NCI-H2107 (cell line): ENCODE measurements at places on chromosomes 2 and 18.

GRCh38 chr2:222504719-222505118 is 80.4 kb downstream of the SGPP2 start:
- DNase-seq = no peak

- no peak for DNase-seq
These were observed 122.0 kb upstream of the RNU4ATAC start for GRCh38 chr2:121408641-121409040.

DNA sequence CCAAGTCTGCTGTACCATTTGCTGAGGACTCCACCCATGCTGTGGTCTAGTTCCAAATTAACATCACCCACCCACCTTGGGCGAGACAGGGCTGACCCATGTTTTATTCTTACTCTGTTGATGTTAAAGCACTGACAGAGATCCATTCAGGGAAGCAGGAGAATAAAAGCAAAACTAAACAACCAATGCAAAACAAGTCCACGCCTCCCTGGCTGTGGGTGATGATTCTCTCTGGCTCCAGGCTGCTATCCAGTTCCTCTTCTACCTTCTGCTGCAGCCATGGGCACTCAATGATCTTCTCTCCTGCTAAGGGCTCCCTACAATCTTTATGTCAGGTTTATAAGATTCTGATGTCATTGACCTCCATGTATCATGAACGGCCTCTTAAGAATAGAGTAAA is 786.6 kb upstream of the ID2 start:
- DNase-seq = no peak

- DNase-seq = no peak
These were observed 25.4 kb downstream of the SESTD1 start for GRCh38 chr2:179239195-179239594.

DNA sequence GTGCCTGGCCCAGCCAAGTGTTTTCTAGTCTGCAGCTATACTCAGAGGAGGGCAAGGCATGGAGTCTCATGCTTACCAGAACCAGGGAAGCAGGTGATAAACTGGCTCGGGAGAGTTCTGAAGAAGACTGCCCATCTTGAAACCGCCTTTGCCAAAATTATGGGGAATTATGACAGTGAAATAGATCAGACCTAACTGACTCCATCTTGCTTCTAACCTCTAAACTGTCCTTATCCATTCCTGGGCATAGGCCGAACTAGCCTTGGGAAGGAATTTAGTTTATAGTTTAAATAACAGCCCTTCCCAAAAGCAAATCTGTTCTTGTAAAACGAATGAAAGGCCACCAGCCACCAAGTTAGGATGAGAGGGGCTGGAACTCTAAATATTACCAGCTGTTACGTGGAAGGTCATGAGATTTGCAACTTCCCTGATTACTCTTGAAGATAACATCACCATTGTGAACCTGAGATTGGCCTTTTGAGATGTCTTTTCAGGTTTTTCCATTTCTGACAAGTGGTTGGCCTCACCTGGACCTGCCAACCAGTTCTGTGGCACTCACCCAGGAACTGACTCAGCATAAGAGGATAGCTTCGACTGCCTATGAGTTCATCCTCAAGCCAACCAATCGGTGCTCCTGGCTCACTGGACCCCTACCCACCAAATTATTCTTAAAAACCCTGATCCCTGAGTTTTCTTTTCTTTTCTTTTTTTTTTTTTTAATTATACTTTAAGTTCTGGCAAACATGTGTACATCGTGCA is 23.4 kb downstream of the CHCHD5 start:
- no peak for DNase-seq

DNA sequence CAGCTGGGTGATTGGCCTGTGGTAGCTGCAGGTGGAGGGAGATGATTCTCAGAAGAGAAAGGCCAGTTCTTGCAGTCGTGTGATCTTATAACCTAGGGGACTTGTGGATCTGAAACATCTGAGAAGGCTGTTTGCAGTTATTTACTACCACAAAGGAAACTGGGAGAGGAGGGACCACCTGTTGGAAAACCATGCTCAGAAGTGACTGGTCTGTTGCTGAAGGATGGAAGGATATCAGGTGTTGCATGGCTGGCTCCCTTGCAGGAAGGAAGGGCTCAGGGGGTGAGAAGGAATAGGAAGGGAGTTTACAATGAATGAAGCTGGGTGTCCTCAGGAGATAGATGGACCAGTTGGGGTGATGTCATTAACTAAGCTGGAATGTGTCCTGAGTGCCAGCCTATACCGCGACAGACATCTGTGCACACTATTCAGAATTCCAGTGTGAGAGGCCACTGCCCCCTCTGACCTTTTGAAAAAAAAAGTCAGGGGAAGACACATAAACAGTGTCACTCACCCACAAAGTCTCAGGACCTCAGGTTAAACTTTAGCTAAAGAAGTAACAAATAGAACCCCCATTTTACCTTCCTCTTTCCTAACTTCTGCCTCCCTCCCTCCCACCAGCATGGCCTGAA is 17.5 kb downstream of the IGFBP2 start:
- DNase-seq = no peak

- DNase-seq = no peak
These were observed 776 bp upstream of the SPEG start for GRCh38 chr2:219433666-219434467.

- no peak for DNase-seq
These were observed 26.4 kb downstream of the ALK start for GRCh38 chr2:29894822-29895614.

DNA sequence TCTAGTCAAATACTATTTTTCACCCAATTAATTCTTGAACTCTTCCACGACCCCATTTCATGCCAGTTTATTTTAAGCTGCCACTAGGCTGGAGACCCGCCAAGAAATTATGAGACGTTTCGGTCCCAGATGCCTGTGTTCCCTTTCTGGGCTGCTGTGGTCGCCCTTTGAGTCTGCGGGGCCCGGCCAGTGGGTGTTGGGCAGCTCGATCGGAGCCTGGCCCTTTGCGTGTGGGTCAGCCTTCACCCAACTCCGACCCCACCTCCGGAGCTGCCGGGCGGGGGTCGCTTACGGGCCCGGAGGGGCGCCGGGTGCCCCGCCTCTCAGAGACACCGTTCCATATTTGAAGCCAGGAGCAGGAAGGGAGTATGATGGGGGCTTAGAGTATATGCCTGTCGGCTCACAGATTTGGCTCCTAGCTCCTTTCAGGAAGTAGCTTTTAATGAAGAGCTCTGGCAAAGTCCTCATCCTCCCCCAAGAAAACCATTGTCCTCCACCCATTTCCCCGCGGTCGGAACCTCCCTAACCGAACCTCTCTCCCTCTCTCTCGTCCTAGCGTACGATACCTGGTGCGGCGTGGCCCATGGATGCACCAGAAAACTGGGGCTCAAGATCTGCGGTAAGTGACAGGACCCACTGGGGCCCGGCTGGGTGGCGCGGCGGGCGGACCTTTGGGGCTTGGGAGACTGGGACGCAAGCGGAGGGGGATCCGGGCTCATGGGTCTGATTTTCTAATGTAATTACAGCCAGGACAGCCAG is 5.0 kb downstream of the GAD1 start:
- no peak for DNase-seq

DNA sequence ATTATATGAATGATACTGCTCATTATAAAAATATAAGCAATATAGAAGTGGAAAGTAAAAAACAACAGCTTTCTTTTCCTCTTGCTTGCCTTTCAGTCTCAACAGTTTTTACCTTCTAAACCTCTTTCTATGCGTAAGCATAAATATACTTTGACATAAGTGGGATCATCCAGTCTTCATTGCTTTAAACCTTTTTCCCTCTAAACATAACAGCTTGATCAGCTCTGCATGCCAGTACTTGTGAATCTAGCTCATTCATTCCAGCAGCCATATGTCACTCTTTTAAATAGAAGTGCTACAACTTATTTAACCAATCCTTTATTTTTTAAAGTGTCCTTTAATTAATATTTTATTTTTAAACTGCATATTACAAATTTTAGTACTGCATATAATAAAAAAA is 88.1 kb downstream of the TTC27 start:
- no peak for DNase-seq

DNA sequence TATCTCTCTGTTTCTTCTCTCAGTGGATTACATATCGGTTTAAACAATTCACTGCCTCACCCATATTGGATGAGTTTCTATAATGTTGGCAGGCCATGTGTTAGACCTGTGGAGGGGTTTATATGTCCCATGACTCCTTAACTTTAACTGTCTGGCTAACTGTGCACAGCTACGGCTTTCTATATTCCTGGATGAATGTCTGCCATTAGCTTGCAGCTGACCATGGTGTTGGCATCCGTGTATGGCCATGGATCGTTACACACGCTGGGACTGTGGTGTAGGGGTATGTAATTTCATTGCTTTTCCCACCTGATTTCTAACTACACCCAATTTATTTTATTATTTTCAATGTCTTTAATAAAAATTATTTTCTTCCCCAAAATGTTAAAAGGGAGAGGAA is 3.3 kb upstream of the TANC1 start:
- no peak for DNase-seq

GRCh38 chr18:67151366-67151765 is 365.2 kb downstream of the DSEL start:
- no peak for DNase-seq

DNA sequence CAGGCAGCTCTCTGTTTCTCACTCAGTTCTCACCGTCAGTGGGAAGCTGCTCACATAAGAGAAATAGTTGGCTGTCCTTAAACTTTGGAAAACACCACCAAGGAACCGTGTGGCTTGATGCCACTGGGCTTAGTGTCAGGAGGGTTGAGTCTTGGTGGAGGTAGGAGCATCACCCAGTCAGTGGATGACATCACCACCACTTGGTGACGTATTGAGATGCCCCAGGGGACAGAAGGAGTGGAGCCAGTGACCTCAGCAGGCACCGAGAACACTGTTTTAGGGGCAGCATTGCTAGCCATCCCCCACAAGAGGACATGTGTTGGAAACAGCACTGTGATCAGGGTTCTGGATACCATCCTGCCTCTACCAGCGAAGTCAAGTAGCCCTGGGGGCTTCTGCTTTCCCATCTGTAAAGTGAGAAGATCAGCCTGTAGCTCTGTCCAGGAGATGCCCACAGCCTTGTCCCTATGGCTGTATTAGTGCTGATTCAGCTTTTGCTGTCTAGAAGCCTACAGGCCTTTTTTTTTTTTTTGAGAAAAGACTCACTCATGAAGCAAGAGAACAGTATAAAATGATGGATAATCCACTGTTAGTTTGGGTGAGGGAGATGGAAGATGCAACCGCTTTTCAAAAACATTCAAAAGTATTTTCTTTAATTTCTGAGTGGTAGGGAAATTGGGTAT is 66.2 kb downstream of the TSN start:
- no peak for DNase-seq

DNA sequence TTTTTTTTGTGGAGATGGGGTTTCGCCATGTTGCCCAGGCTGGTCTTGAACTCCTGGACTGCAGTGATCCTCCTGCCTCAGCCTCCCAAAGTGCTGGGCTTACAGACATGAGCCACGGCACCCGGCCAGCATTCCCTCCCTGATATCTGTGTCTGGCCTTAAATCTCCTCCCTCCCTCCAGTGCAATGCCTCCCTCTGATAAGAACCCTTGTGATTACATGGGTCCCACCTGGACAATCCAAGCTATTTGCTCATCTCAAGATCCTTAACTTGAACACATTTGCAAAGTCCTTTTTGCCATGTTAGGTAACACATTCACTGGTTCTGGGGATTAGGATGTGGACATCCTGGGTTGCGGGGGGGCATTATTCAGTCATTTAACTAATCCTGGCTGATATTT is 40.5 kb upstream of the CREB1 start:
- DNase-seq = no peak

DNA sequence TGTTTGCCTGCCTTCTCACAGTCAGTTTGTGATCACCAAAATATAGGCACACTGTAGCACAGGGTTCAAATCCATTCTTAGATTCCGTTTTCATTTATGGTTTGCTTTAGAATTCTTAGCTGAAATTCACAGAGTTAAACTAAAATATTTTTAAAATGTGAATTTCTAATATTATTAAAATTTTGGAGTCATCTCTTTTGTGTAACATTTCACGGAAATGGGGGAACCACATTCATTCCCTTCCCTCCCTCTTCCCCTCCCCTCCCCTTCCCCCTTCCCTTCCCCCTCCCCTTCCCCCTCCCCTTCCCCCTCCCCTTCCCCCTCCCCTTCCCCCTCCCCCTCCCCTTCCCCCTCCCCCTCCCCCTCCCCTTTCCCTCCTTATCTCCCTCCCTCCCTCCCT is 11.4 kb upstream of the LDAH start:
- DNase-seq = no peak

DNA sequence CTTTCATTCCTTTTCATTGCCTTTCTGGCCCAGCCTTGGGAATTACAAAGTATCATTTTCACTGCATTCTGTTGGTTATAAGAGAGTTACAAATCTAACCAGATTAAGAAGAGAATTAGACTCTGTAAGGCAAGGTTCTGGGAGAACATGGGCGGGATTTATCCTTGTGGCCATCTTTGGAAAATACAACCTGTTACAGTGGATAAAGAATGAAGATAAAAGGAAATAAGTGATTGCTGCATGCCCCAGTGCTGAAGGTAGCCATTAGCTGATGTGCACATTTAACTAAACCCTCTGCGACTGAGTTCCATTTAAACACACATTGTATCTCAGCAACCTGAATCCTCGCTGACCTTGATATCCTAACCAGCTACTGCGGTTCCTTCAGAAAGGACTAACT is 93.4 kb downstream of the SMC6 start:
- no peak for DNase-seq

DNA sequence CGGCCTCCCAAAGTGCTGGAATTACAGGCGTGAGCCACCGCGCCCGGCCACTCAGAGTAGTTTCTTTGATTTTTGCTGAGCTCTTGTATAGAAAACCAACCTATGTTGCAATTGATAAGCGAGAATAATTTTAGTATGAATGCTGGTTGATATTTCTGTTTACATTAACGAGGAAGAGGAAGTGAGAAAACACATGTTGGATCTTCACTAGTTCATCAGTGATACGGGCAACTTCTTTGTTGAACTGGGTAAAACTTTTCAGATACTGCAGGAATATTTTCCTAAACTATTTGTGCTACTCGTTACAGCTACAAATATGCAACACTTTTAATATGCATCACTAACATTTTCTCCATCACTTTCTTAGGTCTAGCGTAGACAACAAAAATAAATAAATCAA is 67.9 kb upstream of the SLC25A52 start:
- DNase-seq = no peak

GRCh38 chr18:40821596-40822243 is 1133.3 kb upstream of the PIK3C3 start:
- no peak for DNase-seq

- no peak for DNase-seq
These were observed 188.0 kb downstream of the CDH7 start for GRCh38 chr18:65938592-65939372.

DNA sequence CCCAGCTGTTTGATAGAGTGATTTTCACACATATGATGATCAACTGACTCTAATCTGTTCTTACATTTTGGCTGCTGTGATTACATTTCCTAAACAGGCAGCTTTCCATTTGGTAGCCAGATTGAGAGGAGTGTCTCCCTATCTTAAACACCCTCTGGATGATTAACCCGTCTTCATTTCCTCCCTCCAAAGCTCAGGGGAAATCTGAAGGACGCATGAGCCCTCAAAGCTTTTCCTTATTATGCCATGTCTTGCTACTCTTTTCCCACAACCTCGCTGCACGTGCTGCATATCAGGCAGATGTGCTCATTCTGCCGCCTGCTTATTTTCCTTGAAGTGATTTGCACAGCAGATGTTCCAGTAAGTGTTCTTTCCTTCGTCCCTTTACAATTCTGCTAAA is 837.4 kb downstream of the LRRTM4 start:
- DNase-seq = no peak

- no peak for DNase-seq
These were observed 787 bp downstream of the ERBB4 start for GRCh38 chr2:212537726-212538304.

- no peak for DNase-seq
These were observed 101.9 kb downstream of the CDH20 start for GRCh38 chr18:61435064-61435652.

GRCh38 chr2:219918944-219919343 is 291.5 kb downstream of the SLC4A3 start:
- no peak for DNase-seq

- DNase-seq = no peak
These were observed 42.4 kb downstream of the ADI1 start for GRCh38 chr2:3476985-3477327.
